ENCODE measurements at places on chromosomes 5 and 9.

DNA sequence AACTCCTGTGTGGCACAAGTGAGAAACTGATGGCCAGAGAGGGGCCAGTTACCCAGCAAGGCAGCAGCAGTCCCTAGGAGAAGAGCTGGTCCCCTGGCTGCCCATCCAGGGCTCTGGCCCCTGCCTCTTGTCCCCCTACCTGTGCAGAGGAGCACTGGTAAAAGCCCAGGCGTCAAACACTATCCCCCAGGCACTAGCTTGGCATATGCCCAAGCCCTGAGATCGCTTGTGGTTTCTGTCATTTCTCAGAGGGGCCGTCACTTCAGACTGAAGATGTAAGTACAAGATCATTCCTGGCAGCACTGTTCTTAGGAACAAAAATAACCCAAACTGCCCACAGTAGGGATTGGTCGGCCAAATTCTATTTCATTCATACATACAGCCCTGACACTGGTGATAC lies 53.9 kb downstream of the COL15A1 start:
- no peak for DNase-seq

- no peak for DNase-seq
These were observed 99.6 kb downstream of the BASP1 start for GRCh38 chr5:17316970-17317459.

- DNase-seq: peak; percentile 50
These were observed 146.4 kb downstream of the HACD4 start for GRCh38 chr9:20884985-20885593.

- DNase-seq: no peak
These were observed 1366.8 kb downstream of the EFNA5 start for GRCh38 chr5:106303911-106304310.

GRCh38 chr5:7010591-7010990 lies 297.4 kb downstream of the TENT4A start:
- no peak for DNase-seq

GRCh38 chr5:139272471-139273321 lies 20.8 kb upstream of the MATR3 start:
- no peak for DNase-seq

Measured in activated CD4-positive, alpha-beta T cell treated with anti-CD3 and anti-CD28 coated beads for 24 hours (primary cell).